AG04449 (cell line): ENCODE measurements at places on chromosomes 2 and 18.

DNA sequence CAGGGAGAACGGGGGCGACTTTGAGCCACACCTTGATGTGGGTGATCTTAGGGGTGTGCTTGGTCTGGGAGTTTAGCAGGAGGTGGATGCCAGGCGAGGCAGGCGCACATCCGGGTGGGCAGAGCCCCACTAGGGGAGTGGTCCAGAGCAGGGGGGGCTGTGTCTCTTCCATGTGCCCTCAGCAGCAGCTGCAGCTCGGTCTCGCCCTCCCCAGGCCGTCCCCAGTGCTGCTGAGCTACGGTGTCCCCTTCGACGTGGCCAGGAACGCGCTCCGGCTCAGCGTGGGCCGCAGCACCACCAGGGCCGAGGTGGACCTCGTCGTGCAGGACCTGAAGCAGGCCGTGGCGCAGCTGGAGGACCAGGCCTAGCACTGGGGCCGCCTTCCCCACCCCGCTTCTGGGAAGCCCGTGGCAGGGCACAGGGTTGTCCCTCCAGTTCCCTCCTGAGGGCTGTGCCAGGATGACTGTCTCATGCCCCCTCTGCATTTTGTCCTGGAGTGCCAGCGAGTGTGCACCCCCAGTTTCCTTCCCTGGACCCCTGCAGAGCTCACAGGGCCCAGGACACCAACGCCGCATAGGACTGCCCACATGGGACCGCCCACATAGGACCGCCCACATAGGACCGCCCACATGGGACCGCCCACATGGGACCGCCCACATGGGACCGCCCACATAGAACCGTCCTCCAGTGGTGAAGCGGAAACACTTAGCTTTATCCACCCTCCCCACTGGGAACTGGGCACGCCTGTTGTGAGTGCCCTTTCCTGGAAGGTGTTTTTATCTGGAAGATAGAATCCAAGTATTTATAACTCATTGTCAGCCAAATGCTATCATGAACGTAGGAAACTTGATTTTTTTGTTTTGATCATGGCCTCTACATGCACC, 1.9 kb upstream of the ESPNL start:
- no peak for DNase-seq

GRCh38 chr2:229330952-229331351, 59.9 kb upstream of the PID1 start:
- DNase-seq: no peak

DNA sequence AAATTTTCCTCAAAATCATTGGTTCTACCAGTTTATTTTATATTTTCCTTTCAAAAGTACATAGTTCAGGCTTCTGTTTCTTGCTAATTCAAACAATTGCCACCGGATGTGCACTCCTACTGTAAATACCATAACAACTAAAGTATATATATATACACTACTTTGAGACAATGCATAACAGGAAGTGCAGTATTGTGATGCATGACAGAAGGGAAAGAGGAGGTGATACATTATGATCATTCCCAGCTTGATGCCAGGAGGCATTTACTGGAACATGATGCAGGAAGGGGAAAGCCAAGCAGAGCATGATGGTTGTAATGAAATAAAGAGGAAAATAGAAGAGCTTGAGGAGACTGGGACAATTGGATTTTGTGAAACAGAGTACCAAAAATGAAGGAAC, 215.2 kb upstream of the NT5C1B start:
- no peak for DNase-seq

GRCh38 chr18:55400590-55401541, 187.1 kb downstream of the TCF4 start:
- DNase-seq: no peak

DNA sequence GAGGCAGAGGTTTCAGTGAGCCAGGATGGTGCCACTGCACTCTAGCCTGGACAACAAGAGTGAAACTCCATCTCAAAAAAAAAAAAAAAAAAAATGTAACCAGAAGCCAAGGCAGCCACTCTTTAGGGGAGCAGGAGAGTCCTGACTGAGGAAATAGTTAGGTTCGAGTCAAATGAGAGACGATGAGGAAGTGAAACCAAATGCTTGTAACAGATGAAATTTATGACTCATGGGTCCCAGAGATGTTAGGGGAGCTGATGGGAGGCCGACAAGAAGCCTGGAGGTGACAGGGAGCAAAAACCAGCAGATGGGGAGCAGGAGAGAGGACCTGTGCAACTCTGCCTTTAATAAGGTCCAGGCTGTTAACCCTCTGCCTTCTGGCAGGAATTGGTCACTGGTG, 756.1 kb upstream of the DDX18 start:
- no peak for DNase-seq

DNA sequence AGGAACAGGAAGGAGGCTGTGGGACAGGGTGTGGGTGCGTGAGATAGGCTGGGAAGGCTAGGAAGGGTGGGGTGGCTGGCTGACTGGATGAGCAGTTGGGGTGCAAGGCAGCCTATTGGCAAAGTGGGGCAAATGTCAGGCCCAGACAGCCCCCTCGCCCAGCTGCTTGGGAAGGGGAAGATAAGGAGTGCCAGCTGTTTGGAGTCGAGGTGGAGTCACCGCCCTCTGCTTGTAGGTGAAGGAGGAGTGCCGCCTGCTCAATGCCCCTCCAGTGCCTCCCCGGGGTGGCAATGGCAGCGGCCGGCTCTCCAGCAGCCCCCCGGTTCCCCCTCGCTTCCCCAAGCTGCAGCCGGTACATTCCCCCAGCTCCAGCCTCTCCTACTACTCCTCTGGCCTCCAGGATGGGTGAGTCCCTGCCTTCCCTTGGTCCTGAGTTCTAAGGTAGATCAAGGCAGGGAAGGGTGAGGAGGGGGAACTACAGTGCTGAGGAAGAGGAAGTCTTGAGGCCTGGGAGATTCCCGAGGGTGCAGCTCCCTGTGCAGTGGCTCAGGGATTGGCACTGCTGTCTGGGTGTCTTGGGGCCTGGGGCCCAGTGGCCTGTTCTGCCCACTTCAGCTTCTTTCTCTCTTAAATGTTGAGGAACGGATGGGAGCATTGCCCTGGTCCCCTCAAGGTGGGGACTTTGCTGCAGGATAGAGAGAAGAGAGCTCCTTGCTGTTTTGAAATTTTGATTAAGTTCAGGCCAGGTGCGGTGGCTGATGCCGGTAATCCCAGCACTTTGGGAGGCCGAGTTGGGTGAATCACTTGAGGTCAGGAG, 13.3 kb downstream of the GAREM2 start:
- DNase-seq: no peak

DNA sequence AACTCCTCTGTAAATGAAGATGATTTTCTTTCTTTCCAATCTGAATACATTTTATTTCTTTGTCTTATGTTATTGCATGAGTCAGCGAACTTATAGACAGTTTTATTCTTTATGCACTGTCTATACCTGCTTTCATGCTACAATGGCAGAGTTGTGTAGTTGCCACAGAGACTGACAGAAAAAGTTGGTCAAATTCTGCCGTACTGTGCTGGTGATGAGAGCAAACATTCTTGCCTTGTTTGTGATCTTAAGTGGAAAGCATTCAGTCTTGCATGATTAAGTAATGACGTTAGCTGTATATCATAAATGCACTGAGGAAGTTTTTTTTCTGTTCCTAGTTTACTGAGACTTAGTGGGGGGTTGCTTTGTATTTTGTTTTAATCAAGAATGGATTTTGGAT, 32.9 kb downstream of the ZC3H15 start:
- DNase-seq: no peak

DNA sequence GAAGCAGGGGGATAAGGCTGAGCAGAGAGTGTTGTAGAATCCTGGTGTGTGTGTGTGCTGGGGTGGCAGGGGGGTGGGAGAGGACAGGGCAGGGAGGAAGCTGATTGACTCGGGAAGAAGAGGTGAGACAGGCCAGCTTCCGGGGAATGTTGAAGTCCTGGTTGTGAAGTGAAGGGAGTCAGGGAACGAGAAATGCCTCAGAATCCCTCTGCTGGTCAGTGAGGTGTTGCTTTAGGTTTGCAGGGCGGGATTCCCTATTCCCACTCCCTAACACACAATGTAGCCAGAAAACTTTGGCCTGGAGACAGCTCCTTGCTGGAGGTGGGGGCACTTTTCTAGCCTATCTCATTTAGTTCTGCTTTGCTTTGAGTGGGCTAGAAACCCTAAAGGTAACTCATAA, 265.1 kb downstream of the HAUS1 start:
- no peak for DNase-seq

- DNase-seq: no peak
These were observed 373.9 kb downstream of the GPD2 start for GRCh38 chr2:156810094-156810493.
